ENCODE measurements at places on chromosomes 5 and 9.

DNA sequence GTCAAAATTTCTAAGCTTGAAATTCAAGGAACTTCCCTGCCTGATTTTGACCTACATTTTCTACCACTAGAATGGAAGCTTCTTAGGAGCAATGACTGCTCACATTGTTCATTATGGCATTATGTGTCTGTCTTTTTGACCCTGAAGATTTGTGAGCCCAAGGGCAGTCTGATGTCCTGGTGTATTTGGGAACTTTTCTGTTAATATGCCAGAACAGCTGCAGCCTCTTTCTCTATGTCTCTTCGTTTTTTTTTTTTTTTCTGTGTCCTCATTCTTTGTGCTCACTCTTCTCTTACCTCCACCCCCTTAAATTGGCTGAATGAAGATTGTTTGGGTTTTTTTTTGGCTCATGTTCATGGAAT is 34.8 kb upstream of the TMC1 start:
- DNase-seq, result no peak

GRCh38 chr5:38651806-38652205 is 95.4 kb upstream of the LIFR start:
- DNase-seq, result no peak

GRCh38 chr5:143896516-143896915 is 84.6 kb downstream of the HMHB1 start:
- no peak for DNase-seq

DNA sequence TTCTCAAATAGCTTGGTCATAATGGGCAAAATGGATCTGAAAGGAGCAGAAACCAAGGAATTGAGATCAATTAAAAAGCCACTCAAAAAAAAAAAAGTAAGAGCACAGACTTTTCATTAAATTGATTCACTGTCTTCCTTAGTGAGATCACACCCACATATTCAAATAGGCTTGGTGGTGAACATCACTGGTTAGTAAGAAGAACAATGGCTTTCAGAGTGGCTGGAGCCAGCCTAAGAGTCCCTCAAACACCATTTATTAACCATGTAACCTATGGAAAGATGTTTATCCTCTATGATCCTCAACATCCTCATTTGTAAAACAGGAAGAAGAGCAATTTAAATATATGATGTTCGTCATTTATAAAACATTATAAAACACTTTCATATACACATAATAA is 12.4 kb downstream of the CCDC112 start:
- no peak for DNase-seq

DNA sequence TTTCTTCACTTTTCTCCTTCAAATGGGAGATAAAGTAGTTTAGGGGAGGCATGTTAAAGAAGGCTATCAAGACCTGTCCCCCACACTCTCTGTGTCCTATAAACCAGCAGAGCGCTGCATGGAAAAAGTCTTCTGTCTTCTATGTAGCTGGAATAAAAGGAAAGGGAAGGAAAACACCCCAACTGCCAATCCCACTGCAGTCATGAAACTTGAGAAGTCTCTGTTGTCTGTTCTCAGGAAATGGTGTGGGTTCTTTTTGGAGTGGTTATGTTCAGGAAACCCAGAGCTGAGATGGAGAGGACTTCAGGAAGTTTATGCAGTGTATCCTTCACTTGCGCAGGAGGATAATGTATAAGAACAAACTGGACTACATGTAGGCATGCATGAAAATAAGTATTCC is 274.3 kb downstream of the GAS1 start:
- no peak for DNase-seq

DNA sequence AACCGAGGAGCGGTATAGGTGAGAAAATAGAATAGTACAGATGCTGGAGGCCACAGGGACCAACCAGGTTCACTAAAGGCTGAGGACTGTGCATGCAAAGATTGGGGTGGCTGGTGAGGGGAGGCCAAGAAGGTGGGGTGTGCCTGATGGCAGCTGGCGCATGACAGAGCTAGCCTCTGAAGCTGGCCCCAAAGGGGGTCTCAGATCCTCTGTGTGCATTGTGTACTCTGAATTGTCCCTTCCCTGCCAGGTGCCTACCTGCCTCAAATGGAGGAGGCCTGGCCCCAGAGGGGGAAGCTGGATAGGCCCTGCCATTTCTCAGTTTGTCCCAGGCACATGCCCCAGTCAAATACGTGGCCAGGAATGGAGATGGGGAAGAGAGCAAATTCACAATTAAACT is 63.1 kb downstream of the CRB2 start:
- no peak for DNase-seq

GRCh38 chr9:80157561-80157983 is 585.8 kb downstream of the TLE4 start:
- no peak for DNase-seq

DNA sequence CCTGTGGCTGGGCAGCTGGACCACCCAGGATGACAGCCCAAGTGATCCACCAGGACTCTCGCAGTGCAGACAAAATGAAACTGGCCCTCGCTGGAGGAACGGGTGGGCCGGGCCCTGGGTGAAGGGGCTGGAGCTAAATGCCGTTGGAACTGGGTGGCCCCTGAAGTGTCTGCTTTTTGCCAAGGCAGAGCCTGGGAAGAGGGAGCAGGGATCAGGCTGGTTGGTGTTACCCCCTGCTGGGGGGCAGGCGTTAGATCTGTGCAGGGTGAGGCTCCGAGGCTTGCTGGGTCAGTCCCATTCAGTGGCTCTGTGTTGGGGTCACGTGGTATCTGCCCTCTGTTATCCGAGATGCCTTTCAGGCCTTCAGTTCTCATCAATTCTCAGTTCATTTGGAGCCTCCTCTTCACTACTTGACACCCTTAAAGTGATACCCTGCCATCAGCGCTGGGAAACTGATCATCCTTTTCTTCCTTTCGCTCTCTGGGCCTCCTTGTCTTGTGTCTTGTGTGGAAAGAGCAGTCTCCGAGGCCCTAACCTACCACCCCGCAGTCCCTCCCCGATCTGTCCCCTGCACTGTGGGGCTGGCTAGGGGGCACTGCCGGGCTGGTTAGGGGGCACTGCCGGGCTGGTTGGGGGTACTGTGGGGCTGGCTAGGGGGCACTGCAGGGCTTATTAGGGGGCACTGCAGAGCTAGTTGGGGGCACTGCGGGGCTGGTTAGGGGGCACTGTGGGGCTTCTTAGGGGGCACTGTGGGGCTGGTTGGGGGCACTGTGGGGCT is 37.3 kb downstream of the COL5A1 start:
- DNase-seq, result no peak

DNA sequence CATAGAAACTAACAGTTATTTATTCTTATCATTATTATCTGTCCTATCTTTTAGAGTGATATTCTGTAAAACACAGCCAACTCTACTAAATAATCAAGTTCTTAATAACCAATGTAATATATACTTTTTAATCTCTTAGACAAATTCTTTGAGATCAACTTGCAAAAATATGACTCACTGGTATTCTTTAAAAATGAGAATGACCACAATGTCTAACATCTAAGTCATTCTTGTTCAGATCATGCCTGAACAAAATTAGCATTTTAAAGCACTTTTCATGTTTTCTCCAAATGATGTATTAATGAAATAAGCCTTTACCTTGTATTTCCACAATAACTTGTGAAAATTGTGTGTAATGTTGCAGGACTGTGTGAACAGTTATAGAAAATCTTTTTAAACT is 356.9 kb upstream of the RGMB start:
- no peak for DNase-seq

DNA sequence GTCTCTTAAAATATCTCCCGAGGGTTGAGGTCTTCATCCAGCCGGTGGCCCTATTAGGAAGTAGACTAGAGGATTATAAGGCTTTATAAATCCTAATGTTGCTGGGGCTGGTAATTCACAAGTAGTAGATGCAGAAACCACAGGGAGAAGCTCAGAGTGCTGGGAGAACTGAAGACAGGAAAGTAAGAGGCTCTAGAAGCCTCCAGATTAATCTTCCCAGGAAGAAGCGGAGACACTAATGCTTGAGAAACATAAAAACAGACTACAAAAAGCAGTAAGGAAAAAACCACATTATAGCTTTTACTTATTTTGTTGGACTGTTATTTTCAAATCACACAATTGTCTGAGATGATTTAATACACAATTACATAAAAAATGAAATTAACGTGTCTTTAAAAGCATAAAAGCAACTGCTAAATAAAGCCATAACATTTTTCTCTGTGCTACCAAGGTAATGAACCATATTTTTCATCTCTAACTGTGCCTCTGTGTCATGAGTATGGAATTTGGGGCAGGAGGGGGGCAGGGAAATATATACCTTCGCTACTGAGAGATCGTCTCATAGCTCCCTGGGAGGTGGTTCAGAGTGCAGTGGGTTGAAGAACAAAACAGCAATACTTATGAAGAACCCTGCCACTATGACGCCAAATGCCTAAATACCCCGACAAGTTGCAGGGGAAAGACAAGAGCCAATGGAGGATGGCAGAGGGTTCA is 806.2 kb upstream of the WWC1 start:
- DNase-seq, result no peak

DNA sequence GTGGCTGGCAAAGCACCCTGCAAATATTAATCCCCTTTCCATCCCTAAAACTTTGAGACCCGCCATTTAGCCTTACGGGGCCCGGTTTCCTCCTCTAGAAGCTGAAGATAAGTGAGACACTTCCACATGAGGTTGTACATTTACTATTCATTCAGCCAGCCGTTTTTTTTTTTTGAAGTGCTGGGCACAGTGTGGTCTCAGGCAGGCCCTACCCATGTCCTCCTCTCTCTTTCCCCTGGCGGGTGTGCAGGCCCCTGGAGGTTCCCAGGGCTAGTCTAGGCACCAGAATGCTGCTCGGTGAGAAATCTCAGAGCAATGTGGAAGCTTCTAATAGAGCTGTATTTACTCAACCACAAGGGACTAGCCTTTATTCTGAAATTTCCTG is 107.4 kb upstream of the LARP1 start:
- DNase-seq, result no peak

DNA sequence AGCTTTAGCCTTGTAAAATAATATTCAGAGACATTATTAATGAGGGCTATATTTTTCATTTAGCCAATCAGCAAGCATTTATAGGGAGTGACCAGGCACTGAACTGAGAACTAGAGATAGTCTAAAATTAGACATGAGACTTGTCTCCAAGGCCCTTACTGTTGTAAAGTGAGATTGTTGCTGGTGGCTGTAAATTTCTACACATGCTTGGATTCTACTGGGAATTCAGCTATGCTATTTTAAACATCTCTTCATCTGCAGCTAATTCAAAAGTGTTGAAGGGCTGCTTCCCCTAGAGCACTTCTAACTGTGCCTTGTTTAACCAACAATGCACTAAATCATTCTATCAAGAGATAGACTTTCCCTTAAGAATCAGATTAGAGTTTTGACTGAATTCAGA is 67.4 kb downstream of the CHSY3 start:
- no peak for DNase-seq

Measured in central memory CD8-positive, alpha-beta T cell (primary cell).